Pancreas (tissue), 10 donors: ENCODE measurements at places on chromosomes 7 and 10. TPM values are rescaled to one million over a fixed set of nuclear protein-coding genes. Genes with fewer than 3 reads are reported as not detected.

The RAMP3 gene
- polyA plus RNA-seq: 41.1 TPM

The IDI2 gene
- polyA plus RNA-seq: 0.14 TPM

DNA sequence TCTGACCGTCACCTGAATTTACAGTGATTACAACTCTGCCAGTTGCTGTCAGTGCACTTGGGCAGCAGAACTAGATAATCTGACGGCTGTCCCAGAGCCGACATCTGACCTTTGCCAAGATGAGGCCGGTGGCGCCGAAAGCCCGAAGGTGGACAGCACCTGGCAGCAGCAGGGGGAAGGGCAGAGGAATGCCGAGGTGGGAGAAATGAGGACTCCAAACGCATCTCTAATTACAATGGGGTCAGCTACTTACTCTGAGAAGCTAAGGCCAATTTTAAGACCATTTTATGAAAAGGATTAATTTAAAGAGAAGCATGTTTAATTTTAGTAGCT lies 33.8 kb downstream of the TRIM8 start:
- peaks cover 12% of the 10 kb centered on the region for H3K4me1 ChIP-seq
- no peaks in the 10 kb centered on the region for H3K27me3 ChIP-seq
- no peaks in the 10 kb centered on the region for H3K36me3 ChIP-seq
- no peak for DNase-seq

DNA sequence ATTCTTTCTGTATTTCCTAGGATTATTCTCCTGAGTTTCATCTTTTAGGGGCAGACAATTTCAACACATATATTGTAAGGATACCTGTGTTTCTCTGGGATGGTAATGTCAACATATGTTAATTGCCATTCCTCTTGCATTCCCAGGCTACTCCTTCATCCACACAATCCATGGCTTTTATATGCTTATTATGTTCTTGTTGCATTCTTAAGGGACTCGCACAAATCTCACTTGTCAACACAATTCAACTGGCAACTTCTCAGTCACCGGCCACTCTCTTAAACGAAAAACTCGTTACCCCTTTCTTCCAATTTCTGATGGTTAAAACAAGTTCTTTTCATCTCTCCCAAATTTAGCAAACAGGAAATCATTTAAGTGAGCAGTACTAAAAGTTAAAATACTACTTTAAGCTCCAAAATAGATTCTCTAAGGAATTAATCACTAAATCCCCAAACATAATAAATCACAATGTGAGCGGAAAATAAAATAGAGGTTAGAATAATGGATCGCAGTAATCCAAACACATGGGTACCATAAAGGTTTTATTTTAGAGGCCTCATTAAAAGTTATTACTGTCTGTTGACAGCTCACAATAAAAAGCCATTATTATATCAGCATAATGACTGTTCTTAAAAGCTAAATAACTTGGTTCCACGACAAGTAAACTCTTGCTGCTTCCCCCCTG lies 223.2 kb downstream of the ELMO1 start:
- H3K36me3 ChIP-seq: no peaks in the 10 kb centered on the region
- no peak overlapping the region for H3K27ac ChIP-seq
- H3K4me3 ChIP-seq: no peak overlapping the region
- H3K27me3 ChIP-seq: no peaks in the 10 kb centered on the region

DNA sequence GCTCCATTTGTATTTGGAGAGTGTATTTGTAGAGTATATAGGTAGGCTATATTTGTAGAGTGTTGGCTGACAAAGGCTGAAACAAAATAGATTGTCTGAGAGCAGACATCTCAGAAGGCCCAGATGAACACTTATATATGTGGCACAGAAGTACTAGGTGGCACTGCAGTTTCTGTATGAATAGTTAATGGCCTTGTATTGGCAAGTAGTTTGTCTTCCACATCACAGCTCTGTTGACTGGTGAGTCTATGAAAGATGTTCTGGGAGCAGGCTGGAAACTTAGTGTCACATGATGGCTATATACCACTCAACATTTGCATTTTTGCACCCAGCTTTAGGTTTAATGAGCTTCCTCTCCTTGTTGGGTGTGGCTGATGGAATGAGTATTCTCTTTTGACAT lies 51.9 kb downstream of the CCNY start:
- H3K27me3 ChIP-seq: no peaks in the 10 kb centered on the region
- H3K4me1 ChIP-seq: peaks cover 19% of the 10 kb centered on the region
- H3K36me3 ChIP-seq: no peaks in the 10 kb centered on the region
- peak overlapping the region; percentile 47 for H3K27ac ChIP-seq
- no peak for DNase-seq

- no peak overlapping the region for H3K4me3 ChIP-seq
- no peak overlapping the region for H3K27ac ChIP-seq
- H3K27me3 ChIP-seq: no peaks in the 10 kb centered on the region
- H3K36me3 ChIP-seq: no peaks in the 10 kb centered on the region
- no peaks in the 10 kb centered on the region for H3K4me1 ChIP-seq
Measured at GRCh38 chr7:32022966-32023365, 47.2 kb downstream of the PDE1C start.

- H3K27ac ChIP-seq: no peak overlapping the region
- no peak overlapping the region for H3K4me3 ChIP-seq
- no peak for DNase-seq
Measured at GRCh38 chr7:22129166-22129565, 183.5 kb upstream of the CDCA7L start.

DNA sequence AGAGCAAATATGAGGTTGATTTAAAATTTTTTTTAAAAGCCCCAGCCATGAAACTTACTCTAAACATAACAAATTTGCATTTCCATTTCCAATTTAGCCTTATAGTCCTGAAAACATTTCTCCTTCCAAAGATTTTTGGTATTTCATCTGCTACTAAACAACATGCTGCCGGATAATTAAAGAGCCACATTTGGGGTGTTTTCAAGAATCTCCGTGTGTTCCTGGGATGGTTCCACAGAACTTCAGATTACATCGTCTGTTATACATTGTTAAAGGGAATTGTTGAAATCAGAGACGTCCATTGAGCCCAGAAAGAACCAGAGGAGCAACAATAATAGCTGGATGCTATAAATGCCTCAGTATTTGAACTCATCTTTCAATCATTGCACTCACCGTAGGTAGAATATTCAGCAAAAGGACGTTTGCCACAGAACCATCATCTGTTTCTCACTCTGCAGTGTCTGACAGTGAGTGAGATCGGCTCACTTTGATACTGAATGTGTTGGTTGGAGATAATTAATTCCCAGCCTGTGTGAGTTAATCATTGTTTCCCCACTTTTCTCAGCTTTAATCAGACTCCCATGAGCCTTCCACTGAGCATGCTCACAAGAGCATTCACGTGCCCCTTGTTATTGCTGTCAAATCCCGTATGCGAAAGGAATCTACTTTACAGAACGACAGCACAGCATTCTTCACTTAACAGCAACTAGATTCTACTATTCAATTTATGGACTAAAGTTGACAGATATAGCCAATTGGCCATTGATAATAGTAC lies 128.4 kb upstream of the PALS2 start:
- no peaks in the 10 kb centered on the region for H3K36me3 ChIP-seq
- no peaks in the 10 kb centered on the region for H3K27me3 ChIP-seq
- no peak overlapping the region for H3K27ac ChIP-seq

DNA sequence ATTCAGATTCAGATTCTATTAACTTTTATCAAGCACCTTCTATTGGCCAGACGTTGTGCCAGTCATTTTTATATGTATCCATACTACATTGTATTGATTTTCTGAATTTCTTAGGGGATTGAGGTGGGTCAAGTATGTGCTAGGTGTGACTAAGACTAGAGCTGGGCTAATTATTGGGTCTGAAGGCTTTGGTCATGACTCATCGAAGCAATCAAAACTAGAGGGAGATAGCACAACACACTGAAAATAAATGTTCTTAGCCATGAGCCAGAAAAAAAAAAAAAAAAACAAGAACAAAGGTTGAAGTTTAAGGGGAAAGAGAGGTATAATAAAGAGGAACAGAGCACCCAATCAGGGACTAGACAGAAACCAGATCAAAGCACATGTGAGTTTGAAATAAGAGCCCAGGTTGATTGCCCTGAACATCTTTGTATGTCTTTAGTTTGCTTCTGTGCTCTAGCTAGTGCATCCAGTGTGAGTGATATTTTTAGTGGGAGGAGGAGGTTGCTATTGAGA lies 171.6 kb upstream of the FOXP2 start:
- DNase-seq: no peak
- H3K36me3 ChIP-seq: no peaks in the 10 kb centered on the region
- H3K27me3 ChIP-seq: no peaks in the 10 kb centered on the region
- no peak overlapping the region for H3K27ac ChIP-seq
- H3K4me1 ChIP-seq: no peaks in the 10 kb centered on the region

DNA sequence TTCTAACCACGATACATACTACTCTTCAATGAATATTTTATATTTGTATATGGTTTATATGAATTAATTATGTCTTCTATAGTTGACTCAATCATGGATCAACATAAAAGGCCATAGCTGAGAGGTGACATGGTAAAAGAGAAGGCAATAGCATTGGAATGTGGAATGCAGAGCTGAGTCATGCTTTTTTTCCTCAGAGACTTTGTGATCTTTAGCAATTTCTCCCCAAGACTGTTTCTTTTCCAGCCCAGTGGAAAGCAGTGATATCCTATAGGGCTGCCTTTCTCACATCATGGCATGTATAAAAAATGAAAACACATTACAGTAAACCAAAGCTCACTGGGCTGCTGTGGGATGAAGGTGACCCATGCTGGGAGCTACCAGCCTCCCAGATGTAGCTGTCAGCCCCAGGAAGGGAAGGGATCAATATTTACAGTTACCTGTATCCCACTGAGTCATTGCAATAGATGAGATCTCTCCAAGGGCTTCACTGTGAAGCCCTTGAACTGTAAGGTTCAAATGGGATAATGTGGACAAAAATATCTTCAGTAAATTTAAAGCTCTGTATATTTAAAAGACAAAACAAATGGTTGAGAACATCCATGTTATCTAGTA lies 30.2 kb downstream of the SLC39A12 start:
- H3K4me1 ChIP-seq: no peaks in the 10 kb centered on the region
- no peaks in the 10 kb centered on the region for H3K36me3 ChIP-seq
- no peaks in the 10 kb centered on the region for H3K27me3 ChIP-seq
- no peak overlapping the region for H3K27ac ChIP-seq
- no peak overlapping the region for H3K4me3 ChIP-seq
- DNase-seq: no peak

The AGAP4 gene
- polyA plus RNA-seq: 32.0 TPM

DNA sequence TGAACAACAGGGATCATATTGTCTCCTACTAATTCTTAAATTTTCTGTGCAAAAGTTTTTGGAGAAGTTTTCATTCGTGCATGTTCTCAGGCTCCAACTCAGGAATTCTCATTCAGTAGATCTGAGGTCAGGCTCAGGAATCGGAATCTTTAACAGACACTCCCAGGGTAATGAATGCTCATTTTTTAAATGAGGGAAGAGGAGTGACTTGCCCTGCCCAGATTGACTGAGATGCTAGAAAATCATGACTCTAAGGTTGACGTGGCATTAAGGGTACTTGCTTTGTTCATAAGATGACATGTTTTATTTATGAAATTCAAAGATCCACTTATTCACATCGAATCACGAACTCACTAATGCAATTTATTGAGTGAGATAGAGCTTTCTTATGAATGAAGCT lies 196.6 kb upstream of the NPVF start:
- no peaks in the 10 kb centered on the region for H3K36me3 ChIP-seq
- H3K4me3 ChIP-seq: no peak overlapping the region
- H3K27me3 ChIP-seq: no peaks in the 10 kb centered on the region

The FGFBP3 gene
- polyA plus RNA-seq: 1.9 TPM

DNA sequence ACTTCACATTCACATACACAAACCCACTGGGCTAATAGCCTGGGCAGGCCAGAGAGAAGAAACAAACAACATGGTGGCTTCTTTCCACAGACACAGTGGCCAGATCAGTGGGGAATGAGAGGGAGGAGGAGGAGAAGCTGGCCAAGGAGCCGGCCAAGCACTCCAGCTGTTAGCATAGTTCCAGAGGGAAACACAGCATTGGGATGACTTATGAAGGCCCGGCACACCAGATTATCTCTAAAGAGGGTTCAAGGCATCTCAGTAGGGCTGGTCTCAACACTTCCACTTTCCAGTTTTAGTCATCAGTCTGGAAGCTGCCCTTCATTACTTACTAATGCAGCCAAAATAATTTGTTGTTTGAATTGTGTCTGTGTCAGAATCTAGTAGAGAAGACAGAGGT lies 42.1 kb upstream of the GPR26 start:
- no peak overlapping the region for H3K4me3 ChIP-seq
- H3K36me3 ChIP-seq: no peaks in the 10 kb centered on the region
- no peak overlapping the region for H3K27ac ChIP-seq
- H3K4me1 ChIP-seq: no peaks in the 10 kb centered on the region
- no peak for DNase-seq
- no peaks in the 10 kb centered on the region for H3K27me3 ChIP-seq

The MARCHF5 gene
- 4.2 TPM for polyA plus RNA-seq

DNA sequence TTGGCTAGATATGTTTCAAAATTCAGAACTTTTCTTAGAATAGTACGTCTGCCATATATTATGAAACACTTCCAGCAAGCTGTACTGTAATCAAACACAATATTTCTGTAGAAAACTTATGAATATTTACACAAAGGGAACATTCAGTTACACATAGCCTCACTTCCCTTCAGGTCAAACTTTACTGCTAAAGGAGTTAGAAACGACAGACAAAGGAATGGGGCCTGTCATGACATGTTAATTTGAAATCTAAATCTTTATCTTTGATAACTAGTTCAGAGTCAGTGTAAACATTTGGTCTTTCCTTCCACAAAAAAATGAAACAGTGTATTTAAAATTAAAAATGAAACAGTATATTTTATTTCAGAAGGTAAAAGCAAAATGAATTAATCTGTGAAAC lies 1.0 kb upstream of the CROT start:
- DNase-seq: no peak
- no peaks in the 10 kb centered on the region for H3K4me1 ChIP-seq
- no peaks in the 10 kb centered on the region for H3K36me3 ChIP-seq

DNA sequence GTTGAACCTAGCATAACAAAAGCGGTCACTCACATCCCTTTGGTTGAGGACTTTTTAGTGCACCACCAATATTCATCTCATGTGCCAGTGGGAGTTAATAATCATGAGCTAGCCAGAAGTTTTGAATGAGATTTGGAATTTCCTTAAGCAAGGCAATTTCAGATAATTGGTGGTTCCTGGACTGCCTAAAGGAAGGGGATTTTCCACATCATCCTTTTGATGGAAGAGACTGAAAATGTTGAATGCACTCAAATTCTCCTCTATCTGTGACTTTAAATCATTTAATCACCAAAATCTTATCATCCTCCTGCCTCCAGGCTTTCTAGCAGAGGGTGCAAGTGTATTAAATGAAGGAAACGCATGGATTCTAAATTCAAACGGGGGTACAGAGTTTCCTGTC lies 260.7 kb downstream of the CCDC3 start:
- no peaks in the 10 kb centered on the region for H3K36me3 ChIP-seq
- H3K4me1 ChIP-seq: no peaks in the 10 kb centered on the region
- no peak for DNase-seq
- no peak overlapping the region for H3K4me3 ChIP-seq
- no peaks in the 10 kb centered on the region for H3K27me3 ChIP-seq

- no peaks in the 10 kb centered on the region for H3K36me3 ChIP-seq
- no peak overlapping the region for H3K4me3 ChIP-seq
- DNase-seq: no peak
- no peak overlapping the region for H3K27ac ChIP-seq
Measured at GRCh38 chr10:129662426-129662825, 195.4 kb downstream of the MGMT start.

- no peak for DNase-seq
- no peak overlapping the region for H3K27ac ChIP-seq
- no peak overlapping the region for H3K4me3 ChIP-seq
- no peaks in the 10 kb centered on the region for H3K4me1 ChIP-seq
- no peaks in the 10 kb centered on the region for H3K36me3 ChIP-seq
Measured at GRCh38 chr7:46291050-46291438, 370.0 kb upstream of the IGFBP3 start.

The TRIM50 gene
- polyA plus RNA-seq: 21.5 TPM

GRCh38 chr7:4272141-4272540 lies 410.0 kb upstream of the FOXK1 start:
- H3K4me1 ChIP-seq: no peaks in the 10 kb centered on the region
- no peak overlapping the region for H3K4me3 ChIP-seq
- no peaks in the 10 kb centered on the region for H3K36me3 ChIP-seq

The SPDYE9 gene
- polyA plus RNA-seq: not detected
